ENCODE measurements at places on chromosomes 12 and 14.
A peak's percentile ranks its signal among the peaks of the same experiment; 100 is the strongest.

- DNase-seq = no peak
These were observed 171.4 kb downstream of the NDUFA12 start for GRCh38 chr12:94832105-94832504.

- no peak for DNase-seq
These were observed 726 bp downstream of the ZFHX2 start for GRCh38 chr14:23550812-23551265.

DNA sequence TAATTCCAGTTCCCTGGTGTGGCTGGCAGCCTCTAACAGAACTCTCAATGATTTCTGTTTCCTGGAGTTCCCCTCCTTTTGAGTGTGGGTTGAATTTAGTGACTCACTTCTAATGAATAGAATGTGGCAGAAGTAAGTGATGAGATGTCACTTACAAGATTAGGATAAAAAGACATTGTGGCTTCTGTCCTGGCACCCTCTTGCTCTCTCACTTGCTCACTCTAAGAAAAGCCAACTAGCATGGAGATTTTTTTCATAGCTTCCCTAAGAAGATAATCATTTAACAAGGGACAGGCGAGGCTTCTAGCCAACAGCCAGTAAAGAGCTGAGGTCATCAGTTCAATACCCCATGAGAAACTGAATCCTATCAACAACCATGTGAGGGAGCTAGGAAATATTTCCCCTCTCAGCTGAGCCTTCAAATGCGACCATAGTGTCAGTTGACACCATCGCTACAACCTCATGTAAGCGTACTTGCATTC lies 156.7 kb downstream of the TMTC3 start:
- peak; percentile 3 for DNase-seq

GRCh38 chr12:112932485-112933128 lies 5.7 kb upstream of the OAS3 start:
- no peak for DNase-seq

DNA sequence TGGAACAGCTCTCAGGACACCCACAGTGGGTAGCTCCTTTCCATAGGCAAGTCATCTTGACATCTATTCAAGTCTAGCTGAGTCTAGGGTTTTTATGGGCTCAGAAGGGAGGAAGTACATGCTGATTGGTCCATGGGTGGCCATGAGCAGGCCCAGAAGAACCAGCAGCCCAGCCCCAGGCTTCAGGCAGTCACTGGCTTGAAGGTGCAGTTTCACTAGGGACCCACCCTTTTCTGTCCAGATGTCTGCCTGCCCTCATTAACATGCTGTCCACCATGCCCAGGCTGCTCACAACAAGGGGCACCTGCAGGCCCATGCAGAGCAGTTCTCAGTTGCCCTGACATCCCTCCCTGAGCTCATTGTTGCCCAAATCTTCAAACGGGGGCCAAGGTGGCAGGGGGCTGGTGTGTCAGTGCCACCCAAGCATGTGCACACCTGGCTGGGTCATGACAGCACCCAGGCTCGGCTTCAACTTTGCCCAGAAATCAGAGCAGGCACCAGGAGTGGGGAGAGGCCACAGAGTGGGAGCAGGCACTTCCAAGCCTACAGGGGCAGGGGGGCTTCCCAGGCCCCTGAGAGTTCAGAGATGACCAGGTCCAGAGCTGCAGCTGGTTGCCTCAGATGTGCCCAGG lies 18.7 kb upstream of the LGR5 start:
- no peak for DNase-seq

- no peak for DNase-seq
These were observed 14.0 kb upstream of the MFAP5 start for GRCh38 chr12:8676651-8677050.

DNA sequence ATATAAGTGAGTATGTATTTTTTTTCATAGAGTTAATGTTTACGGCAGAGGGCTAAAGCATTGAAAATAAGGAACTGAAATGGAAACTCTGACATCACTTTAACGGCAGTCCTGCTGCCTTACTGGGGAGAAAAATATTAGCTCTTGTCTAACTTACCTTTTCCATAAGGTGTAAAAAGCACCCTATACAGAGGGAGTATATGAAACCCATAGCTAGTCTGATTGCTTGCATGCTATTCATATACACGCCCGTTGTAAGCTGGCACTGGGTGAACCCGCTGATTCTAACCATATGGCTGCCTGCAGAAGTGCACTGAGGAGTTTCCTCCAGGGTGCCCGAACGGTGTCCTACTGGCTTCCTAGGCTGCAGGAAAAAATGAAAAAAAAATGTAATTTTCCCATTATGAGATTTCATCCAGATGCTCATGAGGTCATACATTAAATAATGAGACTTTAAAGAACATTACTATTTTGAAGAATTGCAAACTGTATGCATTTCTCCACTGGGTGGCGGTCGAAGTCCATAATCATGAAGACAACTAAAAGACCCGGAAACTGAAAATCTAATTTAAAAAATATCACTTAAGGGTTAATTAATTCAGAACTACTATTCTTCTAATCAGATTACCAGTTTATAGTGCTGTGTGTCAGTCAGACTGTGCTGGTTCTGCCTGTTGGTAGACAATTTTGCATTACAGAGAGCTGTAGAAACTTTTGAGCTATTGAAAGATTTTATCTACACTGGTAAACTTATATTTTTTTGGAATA lies 144.7 kb downstream of the ALX1 start:
- DNase-seq = no peak

DNA sequence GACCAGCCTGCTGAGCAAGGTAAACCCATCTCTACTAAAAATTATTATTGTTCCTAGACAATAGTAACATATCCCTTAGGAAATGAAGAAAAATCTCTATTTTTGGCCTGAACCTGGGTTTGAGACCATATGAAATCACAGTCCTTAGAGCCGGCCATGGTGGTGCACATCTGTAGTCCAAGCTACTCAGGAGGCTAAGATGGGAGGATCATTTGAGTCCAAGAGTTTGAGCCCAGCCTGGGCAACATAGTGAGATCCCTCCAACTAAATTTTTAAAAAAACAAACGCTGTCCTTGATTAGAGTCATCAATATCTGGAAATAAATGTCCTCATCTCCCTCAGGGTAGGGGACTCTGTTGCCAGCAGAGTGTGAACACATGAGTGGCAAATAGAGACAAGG lies 34.6 kb downstream of the RPS29 start:
- DNase-seq = no peak

GRCh38 chr12:30965613-30965985 lies 39.1 kb downstream of the TSPAN11 start:
- no peak for DNase-seq

- DNase-seq = no peak
These were observed 6.5 kb upstream of the CPM start for GRCh38 chr12:68939505-68939904.

- DNase-seq = no peak
These were observed 61.0 kb downstream of the PPM1A start for GRCh38 chr14:60309867-60310552.

- no peak for DNase-seq
These were observed 49.9 kb downstream of the IFNG start for GRCh38 chr12:68109444-68110217.
